ENCODE measurements at places on chromosomes 6 and 20.

GRCh38 chr6:36824253-36824652, 15.0 kb downstream of the CPNE5 start:
- DNase-seq: no peak

GRCh38 chr20:52744441-52744840, 227.7 kb upstream of the TSHZ2 start:
- no peak for DNase-seq

DNA sequence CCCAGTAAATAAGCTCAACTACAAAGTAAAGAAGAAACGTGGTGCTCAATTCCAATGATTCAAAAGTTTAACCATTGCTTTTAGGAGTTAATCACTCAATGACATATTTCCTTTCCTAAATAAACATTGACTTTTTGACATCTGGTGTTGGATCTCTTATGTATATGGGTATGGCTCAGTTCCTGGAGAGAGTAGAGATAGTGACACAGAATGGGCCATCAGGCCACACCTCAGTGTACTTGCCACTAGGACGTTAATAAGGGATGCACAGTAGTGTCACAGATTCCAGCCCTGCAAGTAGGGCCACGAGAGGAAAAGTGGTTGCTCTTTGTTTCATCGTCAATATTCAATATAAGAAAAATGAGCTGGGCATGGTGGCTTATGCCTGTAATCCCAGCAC, 48.9 kb upstream of the TXNDC5 start:
- DNase-seq: no peak

DNA sequence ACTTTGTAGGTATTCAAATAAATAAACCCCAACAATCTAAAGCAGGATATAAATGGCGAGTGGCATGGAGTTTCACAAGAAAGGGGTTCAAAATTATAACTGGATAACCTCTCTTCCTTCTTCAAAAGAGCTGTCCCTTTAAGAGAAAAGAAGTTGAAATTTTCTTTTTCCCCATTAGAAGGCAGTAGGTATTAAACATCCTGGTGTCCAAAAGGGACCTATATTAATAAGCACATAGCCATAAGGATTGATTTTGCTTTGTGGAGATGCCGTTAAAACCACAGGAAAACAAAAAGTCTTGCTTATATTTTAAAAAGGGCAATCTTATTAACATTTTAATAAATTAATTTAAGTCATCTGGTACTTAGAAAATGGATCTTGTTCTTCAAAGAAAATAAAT, 76.5 kb downstream of the LYRM4 start:
- no peak for DNase-seq

DNA sequence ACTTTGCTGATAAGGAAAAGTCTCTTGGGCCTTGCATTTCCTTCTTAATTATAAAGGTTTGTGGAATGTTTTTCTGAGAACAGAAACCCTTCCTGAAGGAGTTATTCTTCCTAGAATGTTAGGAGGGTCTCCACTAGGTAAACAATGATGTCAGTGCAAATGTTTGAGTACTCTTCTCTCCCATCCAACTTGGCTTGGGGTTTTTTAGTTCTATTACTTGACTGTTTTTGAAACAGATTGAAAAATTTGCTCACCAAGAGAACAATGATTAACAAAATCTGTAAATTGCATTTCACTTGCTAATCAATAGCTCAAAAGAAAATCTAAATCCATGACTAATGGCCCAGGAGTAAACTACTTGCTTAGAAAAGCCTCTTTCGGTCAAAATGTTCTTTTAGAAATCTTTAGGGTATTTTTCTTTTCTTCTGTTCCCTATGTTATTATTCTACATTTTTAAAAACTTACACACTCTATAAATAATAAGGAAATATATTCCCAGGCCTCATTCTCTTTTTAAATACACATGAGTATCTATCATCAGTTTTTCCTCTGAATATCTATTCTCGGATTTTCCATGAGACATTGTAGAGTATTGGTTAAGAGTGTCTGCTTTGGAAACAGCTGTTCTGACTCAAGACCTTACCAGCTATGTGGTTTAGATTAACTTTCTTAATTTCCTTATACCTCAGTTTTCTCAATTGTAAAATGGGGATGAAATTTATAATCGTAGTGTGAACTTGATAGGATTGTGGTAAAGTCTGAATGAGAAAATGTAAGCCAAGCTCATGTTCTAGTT, 234.2 kb upstream of the CITED2 start:
- no peak for DNase-seq

DNA sequence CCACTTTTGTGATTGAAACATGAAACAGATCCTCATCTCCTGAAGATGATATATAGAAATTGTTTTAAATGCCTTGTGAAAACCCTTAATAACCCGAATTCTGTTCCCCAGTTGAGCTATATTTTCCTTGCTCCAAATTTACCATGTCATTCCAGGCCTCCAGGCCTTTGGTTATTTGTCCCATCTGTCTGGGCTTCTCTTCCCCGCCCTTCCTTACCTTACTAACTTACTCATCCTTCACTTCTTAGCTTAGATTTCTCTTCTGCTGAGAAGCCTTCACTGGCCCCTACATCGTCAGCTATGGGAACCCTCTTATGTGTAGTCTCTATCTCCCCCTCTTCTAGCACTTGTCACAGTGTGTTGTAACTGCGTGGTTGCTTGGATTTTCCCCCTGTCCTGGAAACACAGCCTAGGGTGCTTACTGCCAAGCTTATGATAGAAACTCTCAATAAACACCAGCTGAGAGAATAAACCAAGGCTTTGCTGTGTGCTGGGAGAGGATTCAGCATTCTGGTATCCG, 68.6 kb downstream of the SGK1 start:
- DNase-seq: no peak

DNA sequence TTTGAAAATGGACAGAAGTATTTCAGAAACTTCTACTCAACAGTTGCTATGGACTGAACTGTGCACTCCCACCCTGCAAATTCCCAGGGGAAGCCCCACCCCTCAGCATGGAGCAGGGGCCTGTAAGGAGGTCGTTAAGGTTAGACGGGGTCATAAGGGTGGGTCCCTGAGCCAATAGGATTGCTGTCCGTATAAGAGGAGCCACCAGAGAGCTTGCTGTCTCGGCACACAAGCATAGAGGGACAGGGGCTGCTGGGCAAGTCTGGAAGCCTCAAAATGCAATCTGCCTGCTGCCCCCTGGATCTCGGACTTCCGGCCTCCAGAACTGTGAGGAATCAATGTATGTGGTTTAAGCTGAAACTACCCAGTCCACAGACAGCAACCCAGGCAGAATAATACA, 37.4 kb upstream of the AFDN start:
- no peak for DNase-seq

DNA sequence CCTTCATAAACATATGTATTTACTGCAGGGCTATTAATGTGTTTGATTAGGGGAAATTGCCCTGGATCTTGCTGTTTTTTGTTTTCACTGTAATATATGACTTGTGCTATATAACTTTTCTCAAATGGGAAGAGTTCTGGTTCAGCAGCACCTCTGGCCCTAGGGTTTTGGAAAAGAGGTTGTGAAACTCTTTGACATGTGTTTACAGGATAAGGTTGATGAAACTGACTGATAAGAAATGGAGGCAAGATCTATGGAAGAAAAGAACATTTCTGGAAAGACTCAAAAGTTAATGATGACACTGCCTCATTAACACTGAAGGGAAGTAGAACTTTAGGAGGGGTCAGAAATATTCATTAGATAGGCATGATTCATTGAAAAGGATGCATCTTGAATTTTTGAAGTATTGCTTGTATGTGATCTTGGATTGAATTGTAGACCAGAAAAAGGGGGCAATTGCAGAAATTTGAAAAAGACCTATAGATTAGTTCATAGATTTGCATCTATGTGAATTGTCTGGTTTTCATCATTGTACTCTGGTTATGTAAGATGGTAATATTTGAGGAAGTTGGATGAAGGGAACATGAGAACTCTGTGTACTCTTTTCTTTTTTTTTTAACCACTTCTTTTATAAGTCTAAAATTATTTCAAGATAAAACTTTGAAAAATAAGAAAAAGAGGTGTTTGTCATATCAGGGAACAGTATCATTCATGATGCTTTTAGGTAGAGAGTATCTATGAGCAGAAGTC, 54.0 kb downstream of the UTRN start:
- DNase-seq: no peak

- no peak for DNase-seq
Measured at GRCh38 chr6:11989386-11989785, 22.7 kb upstream of the HIVEP1 start.

DNA sequence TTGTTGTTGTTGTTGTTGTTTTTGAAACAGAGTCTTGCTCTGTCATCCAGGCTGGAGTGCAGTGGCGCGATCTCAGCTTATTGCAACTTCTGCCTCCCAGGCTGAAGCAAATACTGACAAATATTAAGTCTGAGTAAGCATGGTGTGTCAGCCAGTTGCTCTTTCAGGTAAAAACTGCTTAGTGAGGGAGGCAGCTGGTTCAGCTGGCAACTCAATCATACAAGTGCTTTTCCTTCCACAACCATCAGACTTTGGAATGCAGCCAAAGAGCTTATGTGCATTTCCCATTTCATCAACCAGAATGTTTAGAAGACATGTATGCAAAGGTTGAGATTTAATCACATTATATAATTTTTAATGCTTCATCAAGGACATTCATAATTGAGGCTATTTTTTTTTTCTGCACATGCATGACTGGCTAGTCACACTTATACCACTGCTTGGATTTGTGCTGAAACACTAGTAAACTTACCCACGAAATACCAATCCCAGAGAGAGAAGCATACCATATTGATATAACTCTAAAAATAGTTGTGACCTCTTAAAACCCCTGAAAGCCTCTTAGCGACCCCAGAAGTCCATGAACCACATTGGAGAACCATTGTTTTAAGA, 56.0 kb downstream of the CLIC5 start:
- no peak for DNase-seq

- DNase-seq: no peak
Measured at GRCh38 chr6:138522611-138523010, 23.3 kb upstream of the NHSL1 start.

GRCh38 chr6:105193647-105194046, 13.8 kb upstream of the POPDC3 start:
- no peak for DNase-seq

DNA sequence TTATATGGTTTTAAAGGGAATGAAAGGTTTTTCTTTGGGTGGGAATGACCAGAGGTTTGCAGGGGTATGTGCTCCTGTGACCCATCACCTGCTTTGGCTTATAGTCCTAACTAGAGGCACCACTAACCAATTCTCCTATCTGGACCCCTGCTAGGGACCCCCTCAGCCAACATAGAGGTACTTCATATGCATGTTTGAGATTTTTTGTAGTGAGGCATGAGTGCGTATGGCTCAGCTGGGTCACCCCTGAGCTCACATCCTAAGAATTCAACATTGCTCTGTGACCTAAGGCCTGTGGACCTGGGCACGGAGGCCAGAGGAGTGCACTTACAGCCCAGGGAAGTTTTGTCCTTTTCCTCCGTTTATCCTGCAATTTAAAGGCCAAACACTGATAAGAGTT, 68.4 kb upstream of the EEF1E1 start:
- no peak for DNase-seq

GRCh38 chr6:142613981-142614380, 312.2 kb downstream of the ADGRG6 start:
- DNase-seq: no peak

- no peak for DNase-seq
Measured at GRCh38 chr6:117469356-117469755, 13.1 kb upstream of the DCBLD1 start.

DNA sequence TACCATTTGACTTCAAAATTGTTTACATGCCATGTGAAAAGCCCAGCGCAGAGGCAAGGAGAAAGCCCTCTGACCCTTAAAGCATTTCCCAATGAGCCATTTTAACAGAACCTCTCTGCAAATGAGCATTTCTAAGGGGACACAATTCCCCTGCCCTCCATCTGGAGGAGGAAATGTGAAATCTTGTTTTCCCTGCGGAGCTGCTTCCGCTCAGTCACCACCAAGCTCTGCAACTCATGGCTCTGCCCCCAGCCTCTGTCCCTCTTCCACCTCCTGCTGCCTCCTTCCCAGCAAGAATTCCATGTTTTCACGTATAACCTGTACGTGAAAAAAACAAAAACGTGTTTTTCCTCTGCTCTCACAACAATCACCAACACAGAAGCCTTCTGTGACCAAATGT, 12.3 kb downstream of the RIN2 start:
- no peak for DNase-seq

GRCh38 chr20:17530716-17531664, at the start of gene BFSP1:
Gene BFSP1 (minus strand): TSS chr20:17531379. CDS start chr20:17531329, 50 bp downstream.
- peak; percentile 28 for DNase-seq

DNA sequence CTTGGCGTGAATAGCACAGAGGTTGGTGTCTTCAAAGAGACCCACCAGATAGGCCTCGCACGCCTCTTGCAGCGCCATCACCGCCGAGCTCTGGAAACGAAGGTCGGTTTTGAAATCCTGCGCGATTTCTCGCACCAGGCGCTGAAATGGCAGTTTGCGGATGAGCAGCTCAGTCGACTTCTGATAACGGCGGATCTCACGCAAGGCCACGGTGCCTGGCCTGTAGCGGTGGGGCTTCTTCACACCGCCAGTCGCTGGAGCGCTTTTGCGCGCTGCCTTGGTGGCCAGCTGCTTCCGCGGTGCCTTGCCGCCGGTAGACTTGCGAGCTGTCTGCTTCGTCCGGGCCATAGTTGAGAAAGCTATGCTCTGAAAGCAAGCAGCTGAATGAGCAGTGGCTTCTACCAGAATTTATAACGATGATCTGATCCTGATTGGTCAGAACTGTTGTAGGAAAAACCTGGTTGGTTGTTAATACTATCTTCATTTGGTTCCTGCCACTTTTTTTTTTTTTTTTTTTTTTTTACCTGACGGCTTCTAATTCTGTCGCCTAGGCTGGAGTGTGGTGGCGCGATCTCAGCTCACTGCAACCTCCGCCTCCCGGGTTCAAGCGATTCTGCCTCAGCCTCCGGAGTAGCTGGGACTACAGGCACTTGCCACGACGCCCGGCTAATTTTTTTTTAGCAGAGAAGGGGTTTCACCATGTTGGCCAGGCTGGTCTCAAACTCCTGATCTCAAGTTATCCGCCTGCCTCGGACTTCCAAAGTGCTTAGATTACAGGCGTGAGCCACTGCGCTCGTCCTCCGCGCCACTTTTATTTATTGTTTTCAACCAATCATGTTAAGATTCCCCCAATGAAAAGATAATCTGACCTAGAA, 21.5 kb downstream of the OR2B2 start:
- DNase-seq: peak; percentile 59

GRCh38 chr6:142387997-142388815, 86.4 kb downstream of the ADGRG6 start:
- DNase-seq: no peak

GRCh38 chr6:91447530-91448254, 860.8 kb upstream of the MAP3K7 start:
- no peak for DNase-seq

DNA sequence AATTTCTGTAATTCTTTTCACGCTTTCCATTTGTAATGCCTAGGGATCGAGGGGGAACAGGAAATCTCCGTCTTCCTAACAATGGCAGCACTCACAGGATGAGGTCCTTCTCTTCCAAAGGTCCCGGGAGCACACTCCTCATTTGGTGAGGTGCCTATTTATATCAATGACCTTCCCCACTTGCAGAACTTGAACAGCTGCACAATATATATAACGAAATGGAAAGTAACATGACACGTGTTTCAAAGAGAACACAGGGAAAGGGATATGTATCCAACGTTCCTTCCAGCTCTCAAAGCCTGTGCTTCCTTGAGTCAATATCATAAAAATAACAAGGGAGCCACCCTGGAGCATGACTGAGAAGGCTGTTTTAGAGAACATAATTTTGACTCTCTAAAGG, 78.6 kb upstream of the RBM24 start:
- no peak for DNase-seq
